Mesenteric fat pad (tissue), 1 donor: ENCODE measurements at places on chromosomes 7 and 10.

- DNase-seq = no peak
Measured at GRCh38 chr10:15137636-15138035, 30.9 kb downstream of the NMT2 start.

GRCh38 chr7:43057141-43057540 lies 55.3 kb upstream of the HECW1 start:
- no peak for DNase-seq

DNA sequence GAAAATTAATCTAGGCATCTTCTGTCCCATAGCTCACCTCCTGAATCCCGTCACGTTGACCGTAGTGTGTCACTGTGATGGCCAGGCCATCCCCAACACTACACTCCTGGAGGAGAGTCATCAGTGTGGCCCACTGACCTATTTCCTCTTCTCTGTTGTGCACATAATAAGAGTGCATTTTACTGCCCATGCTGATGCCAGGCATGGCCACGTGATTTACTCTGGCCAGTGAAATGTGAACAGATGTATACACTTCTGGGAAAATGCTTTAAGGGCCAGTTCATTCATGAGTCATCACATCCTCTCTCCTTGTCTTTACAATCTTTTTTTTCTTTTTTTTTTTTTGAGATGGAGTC lies 101.9 kb upstream of the PIP4K2A start:
- DNase-seq = no peak

DNA sequence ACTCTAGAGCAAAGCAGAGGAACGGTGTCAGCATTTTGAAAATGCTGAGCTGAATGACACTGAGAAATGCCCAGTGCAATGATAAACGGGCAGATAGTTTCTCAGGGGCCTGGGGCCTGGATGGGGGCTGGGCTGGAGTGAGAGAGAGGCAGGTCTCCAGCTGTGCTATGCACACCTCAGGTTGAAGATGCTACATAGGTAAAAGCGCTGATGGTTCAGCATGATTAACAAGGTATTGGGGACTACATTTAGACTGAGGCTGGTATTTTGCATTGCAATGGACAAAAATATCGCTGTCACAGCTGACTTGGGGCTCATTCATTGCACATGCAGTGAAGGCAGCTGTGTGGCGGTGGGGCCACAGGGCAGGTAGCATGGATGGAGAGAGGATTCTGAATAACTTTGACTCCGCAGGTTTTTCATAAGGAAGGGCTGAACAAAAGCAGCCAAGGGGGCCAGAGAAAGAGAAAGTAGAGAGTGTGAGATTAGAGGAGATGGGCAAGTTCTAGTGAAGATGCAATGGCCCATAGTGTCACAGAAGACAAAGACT lies 290.8 kb upstream of the ZNF32 start:
- DNase-seq = no peak

DNA sequence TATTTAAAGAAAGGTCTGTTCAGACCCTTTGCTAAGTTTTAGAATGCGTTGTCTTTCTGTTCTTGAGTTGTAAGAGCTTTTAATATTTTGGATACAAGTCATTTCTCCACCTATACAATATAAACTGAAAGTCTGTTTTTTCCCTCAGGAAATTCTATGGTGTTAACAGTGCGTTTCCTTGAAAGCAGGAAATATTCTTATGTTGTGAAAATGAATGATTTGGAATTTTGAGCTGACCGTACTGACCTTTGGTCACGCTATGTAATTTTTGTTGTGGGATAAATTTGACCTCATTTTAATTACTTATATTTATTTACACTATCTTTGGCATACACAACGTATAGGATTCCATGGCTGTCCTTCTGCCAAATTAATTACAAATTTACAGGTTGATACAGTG lies 43.5 kb downstream of the PUS7 start:
- no peak for DNase-seq

GRCh38 chr7:140640060-140640637 lies 464 bp downstream of the DENND2A start:
- DNase-seq = no peak

- DNase-seq = no peak
Measured at GRCh38 chr10:92972066-92972870, 88.3 kb upstream of the CYP26C1 start.

DNA sequence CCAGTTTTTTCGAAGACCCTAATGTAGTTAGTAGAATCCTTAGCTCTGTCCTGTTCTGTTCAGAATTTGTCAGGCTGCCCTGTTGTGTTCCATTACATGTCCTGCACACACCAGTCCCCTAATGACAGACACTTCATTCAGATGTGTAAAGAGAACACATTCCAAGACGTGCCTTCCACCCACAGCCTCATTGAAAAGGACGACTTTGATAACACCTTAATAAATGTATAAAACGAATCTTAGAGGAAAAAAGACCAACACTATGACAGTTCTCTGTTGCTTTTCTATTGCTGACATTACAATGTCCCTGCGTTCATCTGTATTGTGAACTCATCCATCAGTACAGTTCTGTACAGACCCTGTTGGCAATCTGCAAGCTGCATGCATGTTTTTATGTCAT lies 3.5 kb downstream of the LRRTM3 start:
- DNase-seq = no peak

GRCh38 chr7:37385787-37386186 lies 62.9 kb downstream of the ELMO1 start:
- no peak for DNase-seq

DNA sequence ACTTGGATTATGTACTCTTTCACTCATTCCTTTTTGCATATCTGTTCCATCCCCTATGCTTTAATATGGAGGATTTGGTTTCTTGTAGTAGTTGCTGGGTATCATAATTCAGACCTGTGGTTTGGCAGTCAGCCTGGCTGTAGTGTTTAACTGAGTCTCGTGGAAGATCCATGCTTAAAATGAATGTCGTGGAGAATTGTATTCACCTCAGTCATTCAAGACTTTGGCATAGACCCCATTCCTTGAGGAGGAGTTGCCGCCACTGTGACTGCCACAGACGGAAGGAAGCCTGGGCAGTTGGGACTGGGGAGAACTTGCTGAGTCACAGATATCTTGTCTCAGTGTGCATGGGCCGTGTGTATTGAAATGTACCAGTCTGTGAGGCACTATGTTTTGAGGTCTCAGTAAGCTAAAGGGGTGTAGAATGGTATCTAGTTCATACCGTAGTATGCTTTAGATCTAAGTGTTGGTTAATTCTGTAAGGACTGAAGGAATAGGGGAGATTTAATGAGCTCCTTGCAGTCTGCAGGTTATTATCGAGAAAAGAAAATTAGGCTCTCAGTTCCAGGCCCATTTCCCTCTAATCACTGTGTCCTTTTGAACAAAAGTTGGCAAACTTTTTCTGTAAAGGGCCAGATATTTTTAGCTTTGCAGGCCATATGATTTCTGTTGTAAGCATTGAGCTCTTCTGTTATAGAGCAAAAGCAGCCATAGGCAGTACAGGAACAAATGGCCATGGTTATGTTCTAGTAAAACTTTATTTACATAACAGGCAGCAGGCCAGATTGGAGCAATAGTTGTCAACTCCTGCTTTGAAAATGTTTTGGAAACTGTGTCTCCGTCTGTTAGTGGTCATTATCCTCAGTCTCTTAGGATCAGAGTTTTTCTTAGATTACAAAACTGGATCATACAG lies 76.8 kb downstream of the TPST1 start:
- no peak for DNase-seq

- DNase-seq = no peak
Measured at GRCh38 chr10:129560361-129560760, 93.3 kb downstream of the MGMT start.

DNA sequence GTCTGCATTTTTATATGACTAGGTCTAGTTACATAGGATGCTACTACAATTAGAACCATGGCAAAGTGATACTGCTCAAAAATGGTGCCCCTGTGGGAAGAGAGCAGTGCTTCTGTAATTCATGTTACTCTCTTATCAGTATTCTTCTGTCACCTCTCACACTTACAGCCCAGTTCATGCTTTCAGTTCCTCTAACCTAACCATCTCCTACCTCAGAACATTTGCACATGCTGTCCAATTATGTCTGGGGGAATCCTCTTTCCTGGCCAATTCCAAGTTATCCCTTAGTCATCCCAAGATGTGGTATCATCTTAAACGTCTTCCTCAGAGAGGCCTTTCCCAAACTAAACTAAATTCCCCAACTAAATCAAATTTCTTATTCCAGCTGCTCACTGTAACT lies 190.2 kb downstream of the RELN start:
- no peak for DNase-seq

GRCh38 chr7:18927134-18927533 lies 190.3 kb downstream of the TWIST1 start:
- DNase-seq = no peak

DNA sequence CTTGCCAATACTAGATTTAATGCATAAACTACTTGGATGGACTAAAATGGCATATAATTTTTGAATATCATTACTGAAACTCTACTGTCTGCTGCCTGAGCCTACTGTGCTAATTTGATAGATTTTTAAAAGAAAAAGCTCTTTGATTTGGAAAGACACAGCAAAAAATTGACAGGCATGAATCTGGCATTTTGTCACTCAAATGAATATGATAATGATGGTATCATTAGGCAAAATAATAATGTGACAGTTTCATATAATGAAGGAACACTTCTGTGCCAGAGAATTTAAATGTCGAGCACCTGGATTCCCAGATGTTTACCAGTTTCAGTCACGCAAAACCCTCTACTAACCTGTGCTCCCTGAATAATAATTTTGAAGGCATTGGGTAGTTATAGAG lies 60.0 kb upstream of the SLC13A1 start:
- DNase-seq = no peak

GRCh38 chr7:36224934-36225858 lies 72.1 kb downstream of the EEPD1 start:
- DNase-seq = no peak

GRCh38 chr10:22832066-22832602 lies 95.7 kb upstream of the ARMC3 start:
- no peak for DNase-seq

DNA sequence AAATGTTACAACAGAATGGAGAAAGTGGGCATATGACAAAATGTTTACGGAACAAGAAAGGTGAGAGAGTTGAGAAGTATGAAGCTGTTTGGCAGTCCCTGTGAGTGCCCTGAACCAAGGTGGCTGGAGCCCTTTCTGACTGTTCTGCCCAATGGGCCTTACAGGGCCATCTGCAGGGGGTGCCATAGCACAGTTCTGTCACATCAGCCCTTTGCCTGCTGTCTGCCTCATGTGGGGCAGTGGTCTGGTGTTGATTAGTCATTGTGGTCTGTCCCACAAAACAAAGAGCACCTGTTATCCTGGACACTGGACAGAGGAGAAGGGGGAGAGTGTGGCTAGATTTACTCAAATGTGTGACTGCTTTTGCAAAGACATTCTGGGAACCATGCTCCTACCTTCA lies 51.5 kb upstream of the OSBPL3 start:
- DNase-seq = no peak

GRCh38 chr10:47165711-47166404 lies 134.1 kb upstream of the GDF10 start:
- DNase-seq = peak; percentile 89

GRCh38 chr10:17854044-17854652 lies 45.0 kb downstream of the MRC1 start:
- DNase-seq = no peak

GRCh38 chr10:121631365-121632029 lies 33.3 kb upstream of the FGFR2 start:
- DNase-seq = peak; percentile 59

DNA sequence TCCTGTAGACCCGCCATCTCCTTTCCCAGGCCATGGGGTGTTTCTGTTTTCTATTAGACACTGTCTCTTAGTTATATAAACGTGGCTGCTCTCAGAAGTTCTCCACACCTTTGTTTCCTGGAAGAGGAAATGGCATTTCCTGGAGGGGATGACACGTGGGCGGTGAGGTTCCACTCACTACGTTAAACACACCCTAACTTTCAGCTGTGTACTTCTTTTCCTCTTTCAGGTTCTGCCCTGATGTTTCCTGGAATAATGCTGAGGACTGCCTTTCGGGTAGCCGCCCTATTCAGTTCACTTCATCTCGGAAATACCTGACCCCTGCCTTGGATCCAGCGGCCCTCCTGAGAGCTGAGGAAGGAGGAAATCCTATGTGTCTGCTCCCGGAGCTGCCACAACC lies 3.4 kb upstream of the PRKCQ start:
- DNase-seq = no peak
